ENCODE measurements at places on chromosomes 5 and 9.

DNA sequence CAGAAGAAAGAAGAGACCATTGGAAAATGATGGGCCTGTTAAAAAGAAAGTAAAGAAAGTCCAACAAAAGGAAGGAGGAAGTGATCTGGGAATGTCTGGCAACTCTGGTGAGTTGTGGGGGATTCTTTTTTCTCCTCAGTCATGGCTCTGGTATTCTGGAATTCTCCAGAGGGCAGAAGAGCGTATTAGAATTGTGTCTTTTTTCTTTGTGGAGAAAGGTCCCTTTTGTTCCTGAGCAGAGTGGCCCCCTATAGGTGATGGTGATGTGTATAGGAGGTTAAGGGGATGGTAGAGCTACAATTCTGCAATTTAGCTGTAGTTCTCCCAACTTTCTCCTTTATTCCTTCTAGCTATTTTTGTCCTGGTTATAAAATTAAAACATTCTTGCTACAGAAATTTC lies 1.6 kb upstream of the DHFR start:
- no peak for DNase-seq

DNA sequence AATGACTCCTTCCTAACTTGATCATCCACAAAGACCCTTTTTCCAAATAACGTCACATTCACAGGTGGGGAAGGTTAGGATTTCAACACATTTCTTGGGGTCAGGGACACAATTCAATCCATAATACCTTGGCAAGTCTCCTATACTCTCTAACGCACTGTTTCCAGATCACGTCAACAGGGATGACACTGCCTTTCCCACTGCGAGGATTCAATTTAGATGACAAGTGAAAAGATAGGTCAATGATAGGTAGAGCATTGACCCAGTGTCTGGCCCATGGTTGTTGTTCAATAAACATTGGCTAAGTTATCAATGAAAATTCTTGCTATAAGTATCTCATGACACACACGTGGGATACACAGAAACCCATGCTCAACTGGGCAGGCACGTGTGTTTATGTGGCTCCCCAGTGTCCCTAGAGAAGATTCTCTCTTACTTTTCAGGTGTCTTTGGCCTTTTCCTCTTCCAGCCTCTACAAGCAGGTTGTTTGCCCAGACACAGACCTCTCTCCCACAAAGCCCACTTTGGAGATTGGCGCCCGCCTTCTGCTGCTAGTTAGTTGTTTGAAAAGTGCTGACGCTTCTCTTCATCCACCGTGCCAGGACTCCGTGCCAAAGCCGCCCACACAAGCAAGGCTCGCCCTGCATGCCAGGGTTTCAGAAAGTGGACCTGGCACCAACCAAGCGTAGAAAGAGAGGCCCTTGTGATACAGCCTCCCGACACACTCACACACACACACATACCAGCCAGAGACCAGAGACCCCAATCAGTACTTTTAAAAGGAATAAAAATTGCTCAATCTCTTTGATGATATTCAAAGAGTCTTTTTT lies 594.5 kb downstream of the BNC2 start:
- peak; percentile 23 for DNase-seq

DNA sequence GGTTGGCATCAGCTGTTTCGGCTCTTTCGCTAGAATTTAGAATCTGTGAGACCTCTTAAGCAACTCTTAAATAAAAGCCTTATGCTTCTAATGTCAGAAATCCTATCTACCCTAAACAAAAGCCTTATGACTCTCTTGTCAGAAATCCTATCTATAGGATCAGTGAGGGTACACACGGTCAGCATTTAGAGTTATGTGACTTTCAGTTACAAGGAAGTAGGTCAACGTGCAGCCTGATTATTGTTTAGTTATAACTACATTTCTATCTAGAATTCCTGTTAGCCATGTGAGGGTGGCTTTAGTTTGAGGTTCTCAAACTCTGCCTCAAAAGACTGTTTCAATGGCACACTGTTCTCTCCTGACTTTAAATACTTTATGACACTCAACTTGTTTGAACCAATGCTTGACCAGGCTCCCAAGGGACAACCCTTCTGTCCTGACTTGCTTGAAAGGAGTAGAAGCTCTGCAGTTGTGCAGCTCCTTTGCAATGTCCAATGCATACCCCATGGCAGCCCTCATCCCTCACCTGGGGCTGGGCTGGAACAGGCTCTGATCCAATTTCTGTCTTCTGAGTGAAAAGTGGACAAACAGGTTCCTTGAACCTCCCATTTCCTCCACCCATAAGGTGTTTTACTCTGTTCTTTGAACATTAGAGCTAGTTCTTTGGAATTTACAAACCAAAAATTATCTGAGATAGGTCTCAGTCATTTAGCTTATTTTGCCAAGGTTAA lies 251.6 kb upstream of the PIK3R1 start:
- no peak for DNase-seq

GRCh38 chr9:136562746-136563495 lies 17.1 kb upstream of the NOTCH1 start:
- no peak for DNase-seq

GRCh38 chr5:108730617-108731340 lies 16.9 kb upstream of the FER start:
- no peak for DNase-seq

Data from dorsolateral prefrontal cortex (tissue), 122 donors.